ENCODE measurements at places on chromosomes 3 and 15.

GRCh38 chr3:86988235-86988634 is 2.7 kb downstream of the VGLL3 start:
- DNase-seq = no peak

GRCh38 chr15:45529613-45530012 is 7.1 kb upstream of the SLC30A4 start:
- DNase-seq = peak; percentile 41

GRCh38 chr3:16550676-16551341 is 37.3 kb upstream of the RFTN1 start:
- DNase-seq = peak; percentile 80

GRCh38 chr3:100455841-100456550 is 36.4 kb upstream of the TMEM45A start:
- DNase-seq = no peak

DNA sequence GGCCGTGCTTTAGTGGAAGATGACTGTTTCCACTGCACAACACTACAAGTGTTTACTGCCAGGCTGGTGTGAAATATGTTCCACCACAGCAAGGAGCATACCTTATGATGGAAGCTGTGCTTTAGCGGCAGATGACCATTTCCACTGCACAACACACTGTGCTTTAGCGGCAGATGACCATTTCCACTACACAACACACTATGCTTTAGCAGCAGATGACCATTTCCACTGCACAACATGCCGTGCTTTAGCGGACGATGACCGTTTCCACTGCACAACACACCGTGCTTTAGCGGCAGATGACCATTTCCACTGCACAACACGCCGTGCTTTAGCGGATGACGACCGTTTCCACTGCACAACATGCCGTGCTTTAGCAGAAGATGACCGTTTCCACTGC is 2.8 kb downstream of the ZNF717 start:
- DNase-seq = no peak

DNA sequence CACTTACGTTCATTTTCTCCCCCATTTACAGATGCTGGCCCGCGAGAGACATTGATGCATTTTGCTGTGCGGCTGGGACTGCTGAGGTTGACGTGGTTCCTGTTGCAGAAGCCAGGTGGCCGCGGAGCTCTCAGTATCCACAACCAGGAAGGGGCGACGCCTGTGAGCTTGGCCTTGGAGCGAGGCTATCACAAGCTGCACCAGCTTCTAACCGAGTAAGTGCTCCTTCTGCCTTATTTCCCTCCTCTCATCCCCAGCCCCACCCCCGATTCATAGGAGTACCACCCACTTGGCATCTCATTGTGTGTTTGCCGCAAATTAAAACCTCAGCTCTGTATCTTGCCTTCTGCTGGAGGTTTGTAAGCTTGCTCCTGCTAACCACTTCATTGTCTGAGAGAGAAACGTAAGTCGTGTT is 163.3 kb downstream of the AKAP13 start:
- DNase-seq = no peak

GRCh38 chr15:54017251-54017650 is 39.0 kb downstream of the UNC13C start:
- no peak for DNase-seq

- no peak for DNase-seq
Observed at GRCh38 chr3:150362515-150363302, 45.4 kb upstream of the TSC22D2 start.

DNA sequence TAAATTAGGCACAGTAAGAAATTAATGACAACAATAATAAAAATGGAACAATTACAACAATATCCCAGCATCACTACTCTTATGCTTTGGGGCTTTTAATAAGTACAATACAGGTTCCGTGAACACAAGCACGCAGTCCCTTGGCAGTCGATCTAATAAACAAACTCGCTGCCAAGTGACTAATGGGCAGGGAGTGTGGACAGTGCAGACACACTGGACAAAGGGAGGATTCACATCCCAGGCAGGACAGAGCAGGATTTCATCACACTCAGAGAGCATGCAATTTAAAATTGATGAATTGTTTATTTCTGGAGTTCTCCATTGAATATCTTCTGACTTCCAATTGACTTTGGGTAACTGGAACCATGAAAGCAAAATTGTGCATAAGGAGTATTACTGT is 524.1 kb upstream of the CFAP20DC start:
- no peak for DNase-seq

- no peak for DNase-seq
Observed at GRCh38 chr3:176795891-176796290, 401.4 kb downstream of the TBL1XR1 start.

- peak; percentile 79 for DNase-seq
Observed at GRCh38 chr15:64842986-64843561, 1.4 kb downstream of the PLEKHO2 start.

GRCh38 chr15:91919014-91919534 is 65.6 kb downstream of the SLCO3A1 start:
- DNase-seq = no peak

DNA sequence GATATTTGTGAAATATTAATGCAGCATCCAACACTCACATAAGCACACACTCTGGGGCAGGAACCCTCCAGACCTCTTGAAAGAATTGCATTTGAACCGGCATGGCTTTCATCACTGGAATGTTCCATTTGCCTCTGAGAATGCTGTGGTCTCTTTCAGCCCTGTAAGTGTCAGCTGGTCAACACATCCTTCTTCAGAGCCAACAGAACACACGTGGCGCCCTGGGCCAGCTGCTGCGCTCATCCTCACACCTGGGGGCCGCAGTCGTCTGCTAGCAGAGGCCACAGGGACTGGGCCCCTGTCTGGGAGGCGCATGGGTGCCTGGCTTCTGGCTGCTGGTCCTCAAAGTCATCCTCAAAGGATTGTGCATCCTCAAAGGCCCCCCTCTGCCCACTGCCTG is 71.4 kb upstream of the HERC1 start:
- no peak for DNase-seq

GRCh38 chr3:188198760-188199327 is 44.9 kb downstream of the LPP start:
- DNase-seq = no peak

- DNase-seq = no peak
Observed at GRCh38 chr3:31645256-31645655, 112.5 kb downstream of the STT3B start.

DNA sequence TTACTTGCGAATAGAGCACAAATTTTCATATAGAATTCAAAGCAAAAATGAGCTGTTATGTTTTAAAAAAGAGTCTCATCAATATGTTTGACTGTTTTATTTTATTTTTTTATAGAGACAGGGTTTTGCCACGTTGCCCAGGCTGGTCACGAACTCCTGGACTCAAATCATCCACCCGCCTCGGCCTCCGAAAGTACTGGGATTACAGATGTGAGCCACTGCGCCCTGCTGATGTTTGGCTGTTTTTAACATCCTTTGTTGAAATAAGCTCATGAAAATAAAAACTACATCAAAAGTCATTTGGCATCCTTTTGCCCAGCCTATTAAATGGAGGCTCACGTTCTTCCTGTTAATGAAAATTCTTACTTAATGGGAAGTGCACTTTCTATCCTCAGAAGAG is 154.7 kb downstream of the ATP10A start:
- DNase-seq = no peak

DNA sequence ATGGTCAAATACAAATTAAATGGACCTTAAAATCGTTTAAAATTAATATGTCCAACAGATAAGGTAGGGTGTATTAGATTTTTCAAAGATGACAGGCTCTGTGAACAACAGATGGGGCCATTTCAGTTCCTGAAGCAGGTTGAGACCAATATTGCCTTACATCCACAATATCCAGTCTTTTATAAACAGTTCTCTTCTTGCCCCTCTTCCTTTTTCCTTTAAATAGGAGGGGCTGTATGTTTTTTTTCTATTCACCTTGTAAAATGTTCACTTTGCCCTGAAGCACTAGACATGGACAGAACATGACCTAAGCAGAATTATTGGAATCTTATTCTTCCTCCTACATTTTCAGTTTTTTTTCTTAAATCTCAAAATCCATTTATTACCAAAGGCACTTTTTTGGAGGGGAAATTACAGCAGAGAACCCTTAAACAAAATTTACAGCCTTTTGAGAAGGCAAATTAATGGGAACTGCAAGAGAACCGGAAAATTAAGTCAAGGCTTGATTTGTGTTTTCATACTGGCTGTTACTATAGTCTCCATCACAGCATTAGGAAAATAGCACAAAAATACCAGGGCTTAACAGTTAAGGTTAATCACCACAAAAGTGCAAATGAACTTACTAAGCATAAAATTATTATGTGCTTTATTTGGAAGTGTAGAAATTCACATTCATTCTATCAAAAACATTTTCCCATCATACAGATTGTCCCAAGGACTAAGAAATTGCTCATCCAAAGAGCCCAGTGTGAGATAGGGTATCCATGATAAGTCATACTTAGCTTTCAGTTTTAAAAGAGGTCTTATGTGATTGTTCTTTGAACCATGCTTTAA is 55.8 kb downstream of the CMSS1 start:
- DNase-seq = no peak

DNA sequence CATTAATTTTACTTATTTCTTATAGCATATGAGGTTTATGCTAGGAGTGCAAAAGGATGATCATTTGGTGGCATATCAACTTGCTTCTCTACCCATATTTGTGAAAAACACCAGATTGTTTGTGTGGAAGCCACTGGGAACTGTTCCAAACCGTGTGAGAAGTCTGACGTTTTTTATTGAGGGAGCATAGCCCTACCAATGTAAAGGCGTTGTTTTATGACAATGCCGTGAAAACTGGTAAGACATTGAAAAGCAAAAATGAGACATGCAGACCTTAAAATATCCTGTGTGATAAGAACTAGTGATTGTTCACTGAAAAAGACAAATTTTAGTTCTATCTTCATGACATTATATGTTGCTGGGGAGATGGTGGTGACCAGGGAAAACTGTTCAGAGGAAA is 87.8 kb downstream of the CHL1 start:
- DNase-seq = no peak

GRCh38 chr15:31458596-31459399 is 132.2 kb downstream of the KLF13 start:
- peak; percentile 77 for DNase-seq

- no peak for DNase-seq
Observed at GRCh38 chr3:195447201-195447600, 4.4 kb upstream of the ACAP2 start.

GRCh38 chr3:99009851-99010250 is 108.4 kb upstream of the DCBLD2 start:
- no peak for DNase-seq

DNA sequence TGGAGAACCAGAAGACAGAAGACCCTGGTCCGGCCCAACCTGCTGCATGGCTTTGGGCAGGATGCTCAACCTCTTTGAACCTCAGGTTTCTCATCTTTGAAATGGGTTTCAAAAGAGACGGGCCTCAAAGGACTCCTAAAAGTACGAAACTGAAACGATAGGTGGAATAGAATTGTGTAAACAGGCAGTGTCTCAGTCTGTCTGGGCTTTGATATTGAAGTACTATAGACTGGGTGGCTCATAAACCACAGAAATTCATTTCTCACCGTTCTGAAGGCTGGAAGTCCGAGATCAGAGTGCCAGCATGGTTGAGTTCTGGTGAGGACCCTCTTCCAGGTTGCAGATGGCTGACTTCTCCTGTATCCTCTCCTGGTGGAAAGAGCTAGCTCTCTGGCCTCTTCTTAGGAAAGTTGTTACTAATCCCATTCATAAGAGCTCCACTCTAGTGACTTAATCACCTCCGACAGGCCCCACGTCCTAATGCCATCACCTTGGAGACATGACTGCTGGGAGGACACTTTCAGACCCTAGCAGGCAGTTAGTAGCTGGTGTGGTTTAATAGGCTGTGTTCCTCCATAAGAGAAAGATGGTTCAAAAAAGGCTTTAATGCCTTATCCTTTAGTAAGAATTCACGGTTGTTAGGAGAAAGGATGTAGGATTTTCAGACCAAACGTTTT is 35.7 kb downstream of the SSUH2 start:
- no peak for DNase-seq

- DNase-seq = peak; percentile 63
Observed at GRCh38 chr15:58731756-58732535, 17.6 kb downstream of the ADAM10 start.

DNA sequence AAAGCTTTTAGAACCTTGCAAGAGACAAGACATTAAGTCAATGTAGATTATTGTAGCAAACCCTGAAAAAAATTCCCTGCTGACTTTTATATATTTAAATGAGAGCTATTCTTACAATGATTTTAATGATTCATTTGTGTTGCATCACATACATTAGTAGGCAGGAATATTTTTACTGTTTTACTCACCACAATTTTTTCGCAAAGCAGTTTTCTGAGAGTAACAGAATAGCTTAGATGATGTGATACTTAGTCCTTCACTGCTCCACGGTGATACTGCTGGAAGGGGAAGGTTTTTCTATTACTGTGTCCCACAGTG is 43.9 kb upstream of the CLRN1 start:
- peak; percentile 17 for DNase-seq

DNA sequence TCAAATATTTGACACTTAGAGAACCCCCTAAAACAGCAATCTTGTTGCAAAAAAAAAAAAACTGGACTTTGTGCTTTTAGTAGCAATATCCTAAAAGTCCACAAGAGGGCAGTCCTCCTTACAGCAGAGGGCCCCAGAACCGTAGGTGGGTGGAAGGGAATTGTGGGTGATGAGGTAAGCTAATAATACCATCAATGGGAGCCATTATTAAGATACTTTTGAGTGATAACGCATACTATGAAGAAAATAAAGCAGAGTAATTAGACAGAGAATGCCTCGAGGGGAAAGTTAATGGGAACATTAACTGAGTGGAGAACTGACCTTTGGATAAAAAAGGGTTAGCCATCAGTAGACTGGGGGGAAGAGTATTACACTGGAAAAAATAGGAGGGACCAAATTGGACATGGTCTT is 229.9 kb downstream of the THRB start:
- DNase-seq = peak; percentile 69

DNA sequence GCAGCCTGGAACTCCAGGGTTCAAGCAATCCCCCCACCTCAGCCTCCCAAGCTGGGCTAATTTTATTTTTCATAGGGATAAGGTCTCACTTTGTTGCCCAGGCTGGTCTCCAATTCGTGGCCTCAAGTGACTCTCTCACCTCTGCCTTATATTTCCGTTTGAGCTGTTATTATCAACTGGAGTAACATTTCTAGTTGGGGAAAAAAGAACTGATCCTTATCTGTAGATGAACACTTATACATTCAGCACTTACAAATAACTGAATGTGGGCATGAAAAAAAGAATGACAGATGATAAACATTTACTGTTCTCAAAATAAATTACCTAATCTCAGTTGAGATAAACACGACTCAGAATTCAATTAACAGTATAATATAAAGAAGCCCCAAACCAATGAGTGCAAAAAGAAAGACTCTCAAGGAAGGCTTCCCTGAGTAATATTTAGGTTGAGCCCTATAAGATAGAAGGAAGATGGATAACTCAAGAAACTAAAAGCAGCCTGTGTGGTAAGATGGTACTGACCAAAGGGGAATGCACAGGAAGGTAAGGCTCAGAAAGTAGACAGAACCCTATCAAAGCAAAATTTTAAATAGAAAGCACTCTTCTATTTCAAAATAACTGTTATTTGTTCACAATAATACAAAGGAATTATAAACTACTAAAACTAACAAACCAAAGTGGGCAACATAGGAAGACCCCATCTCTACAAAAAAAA is 11.8 kb downstream of the UBE3A start:
- no peak for DNase-seq
